ENCODE measurements at places on chromosomes 5 and 9. TPM values are rescaled to one million over a fixed set of nuclear protein-coding genes. Genes with fewer than 3 reads are reported as not detected.

The WDR38 gene
- total RNA-seq: not detected

The SHC3 gene
- total RNA-seq: 0.52 TPM

The CNTLN gene
- total RNA-seq: 9.4 TPM

The HSD17B3 gene
- total RNA-seq: 1.0 TPM

The PDLIM4 gene
- 19.8 TPM for total RNA-seq

The ACSL6 gene
- total RNA-seq: 3.1 TPM
